Suppressor macrophage treated with lipopolysaccharide for 1 hour (primary cell): ENCODE measurements at places on chromosomes 5 and 9.
A peak's percentile ranks its signal among the peaks of the same experiment; 100 is the strongest.

GRCh38 chr5:40497573-40497972 is 182.1 kb upstream of the PTGER4 start:
- no peak for DNase-seq

DNA sequence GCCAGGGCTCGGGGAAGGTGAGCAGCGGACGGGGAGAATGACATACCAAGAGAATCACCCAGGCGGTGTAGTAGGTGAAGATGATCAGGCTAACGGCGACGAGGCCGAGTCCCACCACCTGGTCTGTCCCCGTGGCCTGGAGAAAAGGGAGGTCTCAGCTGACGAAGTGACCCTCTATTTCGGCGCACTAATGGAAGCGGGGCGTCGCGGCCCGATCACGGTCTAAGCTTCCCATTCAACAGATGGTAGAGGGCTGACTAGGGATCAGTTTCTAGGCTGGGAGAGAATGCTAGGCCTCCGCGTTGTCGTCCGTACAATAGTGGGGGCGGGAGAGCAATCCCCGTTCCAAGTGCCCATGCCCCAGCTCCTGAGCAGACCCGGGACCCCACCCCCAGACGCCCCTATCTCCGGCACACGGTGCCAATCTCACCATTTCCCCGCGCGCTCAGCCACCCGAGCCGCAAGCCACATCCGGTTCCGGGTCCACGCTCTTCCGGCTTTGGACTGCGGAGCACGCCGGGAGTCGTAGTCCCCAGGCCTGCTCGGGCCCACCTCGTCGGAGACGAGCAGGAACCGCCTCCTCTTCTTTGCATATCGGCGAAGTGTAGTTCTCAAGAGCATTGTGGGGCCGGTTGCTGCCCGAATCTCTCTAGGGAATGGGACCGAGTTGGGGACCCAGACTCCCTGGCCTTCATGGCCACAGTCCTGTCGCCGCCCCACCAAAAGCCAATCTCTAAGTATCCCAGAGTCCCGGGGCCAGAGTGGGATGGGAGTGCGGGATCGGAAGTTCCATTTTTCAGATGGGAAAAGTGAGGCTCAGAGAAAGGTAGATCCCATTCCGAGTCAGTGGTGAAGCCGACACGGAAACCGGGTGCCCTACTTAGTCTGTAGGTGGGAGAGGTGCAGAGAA is at the start of gene DPM2:
DPM2 (minus strand) TSS at position 467 of the 910 bp plus-strand sequence; CDS start at position 433, 34 bp downstream.
- DNase-seq, result peak; percentile 87

- no peak for DNase-seq
Observed at GRCh38 chr5:89981021-89981420, 428.5 kb downstream of the CETN3 start.

DNA sequence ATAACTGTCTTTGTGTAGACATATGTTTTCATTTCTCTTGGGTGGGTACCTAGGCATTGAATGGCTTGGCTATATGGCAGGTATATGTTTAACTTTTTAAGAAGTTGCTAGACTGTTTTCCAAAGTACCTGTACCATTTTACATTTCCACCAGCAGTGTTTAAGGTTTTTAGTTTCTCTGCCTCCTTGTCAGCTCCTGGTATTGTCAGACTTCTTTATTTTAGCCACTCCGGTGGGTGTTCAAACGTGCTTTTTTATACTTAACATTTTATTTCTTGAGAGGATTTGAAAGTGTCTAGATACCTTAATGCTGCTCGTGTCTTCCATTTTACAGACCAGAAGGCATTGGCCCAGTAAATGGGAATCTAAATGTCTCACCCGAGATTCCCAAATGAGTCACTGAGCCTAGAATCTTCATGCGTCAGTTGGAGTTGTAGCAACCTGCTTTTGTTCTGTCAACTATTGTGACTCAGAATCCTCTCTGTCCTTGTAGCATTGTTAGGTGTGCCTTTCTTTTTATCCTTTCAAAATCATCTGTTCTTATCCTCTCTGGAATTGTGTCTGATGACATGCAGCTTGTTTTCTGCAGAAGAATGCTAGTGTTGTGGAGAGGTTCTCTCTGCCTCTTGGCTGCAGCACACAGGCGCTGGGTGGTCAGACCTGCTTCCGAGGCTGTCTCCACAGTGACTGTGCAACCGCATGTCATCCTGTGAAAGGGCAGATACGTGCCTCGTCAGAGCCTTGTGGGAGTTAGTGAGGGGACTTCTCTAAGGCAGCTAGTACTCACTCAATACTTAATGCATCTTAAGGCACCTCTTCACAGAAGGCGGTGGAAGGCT is 291.8 kb downstream of the AOPEP start:
- DNase-seq, result peak; percentile 44

- no peak for DNase-seq
Observed at GRCh38 chr5:3329427-3329826, 266.2 kb upstream of the IRX1 start.

DNA sequence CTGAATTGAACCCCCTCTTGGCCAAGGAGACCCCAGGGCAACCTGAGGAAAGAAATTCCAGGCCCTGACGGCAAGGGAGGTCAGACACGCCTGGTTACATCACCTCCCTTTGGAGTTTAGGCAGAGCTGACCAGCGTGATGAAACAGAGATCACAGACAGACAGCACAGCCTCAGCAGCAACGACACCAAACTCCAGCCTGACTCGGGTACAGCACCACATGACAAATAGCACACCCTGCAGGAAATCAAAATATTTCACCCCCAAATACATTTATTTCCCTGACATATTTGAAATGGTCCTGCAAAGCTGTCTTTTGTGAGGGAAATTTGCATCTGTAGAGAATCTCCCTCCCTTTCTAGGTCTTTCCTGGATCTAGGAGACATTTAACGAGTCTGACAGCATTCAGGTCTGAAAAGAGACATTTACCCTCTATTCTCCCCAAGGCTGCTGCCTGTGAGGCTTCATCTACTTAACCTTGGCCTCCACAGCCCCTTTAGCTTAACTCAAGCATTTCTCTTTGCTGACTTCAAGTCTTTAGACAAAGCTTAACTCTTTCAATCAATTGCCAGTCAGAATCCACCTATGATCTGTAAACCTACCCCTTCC is 2.6 kb downstream of the QSOX2 start:
- DNase-seq, result no peak

DNA sequence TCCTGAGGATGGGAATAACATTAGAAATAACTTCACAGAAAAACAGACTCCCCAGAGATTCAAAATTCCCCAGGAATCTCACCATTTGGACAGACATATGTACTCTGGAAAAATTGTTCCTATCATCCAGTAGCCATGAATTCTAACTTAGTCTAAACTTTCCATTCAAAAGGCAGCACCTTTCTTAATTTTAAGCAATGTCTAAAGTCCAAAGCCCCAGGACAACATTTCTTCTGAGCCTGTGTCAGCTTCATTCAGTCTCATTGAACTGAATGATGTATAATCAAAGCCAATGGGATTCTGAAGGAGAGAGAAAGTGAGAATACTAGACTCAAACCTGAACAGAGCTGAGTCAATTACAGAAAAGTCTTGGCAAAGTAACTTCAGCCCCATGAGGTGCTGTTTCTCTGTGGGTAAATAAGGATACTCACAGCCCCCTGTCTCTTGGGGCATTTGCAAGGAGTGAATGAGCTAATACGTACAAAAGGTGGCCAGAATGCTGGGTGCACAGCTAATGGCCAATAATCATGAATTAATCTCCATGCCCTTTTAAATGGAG is 140.6 kb downstream of the SEMA5A start:
- no peak for DNase-seq

DNA sequence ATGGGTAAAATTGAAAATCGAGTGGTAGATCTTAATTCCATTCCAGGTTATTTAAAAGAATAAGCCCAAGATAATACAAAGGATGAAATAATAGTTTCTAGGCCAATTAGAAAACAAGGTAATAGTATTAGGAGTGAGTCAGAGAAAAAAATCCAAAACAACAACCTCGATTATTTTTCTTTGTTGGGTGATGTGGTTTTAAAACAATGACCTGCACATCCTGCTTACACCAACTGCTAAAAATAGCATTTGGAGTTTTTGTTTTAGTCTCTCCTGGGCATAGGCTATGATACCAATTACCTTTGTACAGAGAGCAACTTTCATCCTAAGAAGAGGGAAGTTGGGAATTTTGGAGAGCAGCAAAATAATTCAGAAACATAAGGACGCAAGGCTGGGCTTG is 101.7 kb upstream of the MYO10 start:
- no peak for DNase-seq

- DNase-seq, result no peak
Observed at GRCh38 chr5:173041881-173042762, 14.0 kb upstream of the CREBRF start.

GRCh38 chr9:126117158-126117425 is 209.5 kb upstream of the MVB12B start:
- no peak for DNase-seq

DNA sequence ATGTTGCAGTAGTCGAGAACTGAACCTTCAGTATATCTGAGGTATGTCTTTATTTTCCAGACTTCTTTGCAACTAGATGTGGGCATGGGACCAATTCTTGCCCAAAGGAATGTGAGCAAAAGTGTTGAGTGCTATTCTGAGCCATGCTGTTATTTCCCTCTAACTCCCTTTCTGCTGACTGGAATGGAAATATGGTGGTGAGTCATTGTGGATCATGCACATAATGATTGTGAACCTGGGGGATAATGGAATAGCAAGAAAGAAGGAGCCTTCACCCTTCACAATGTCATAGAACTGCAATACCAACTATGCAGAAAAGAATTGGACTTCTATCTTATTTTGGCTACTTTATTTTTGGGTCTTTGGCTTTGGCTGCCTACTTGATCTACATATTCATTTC is 10.3 kb upstream of the DOCK2 start:
- peak; percentile 56 for DNase-seq

DNA sequence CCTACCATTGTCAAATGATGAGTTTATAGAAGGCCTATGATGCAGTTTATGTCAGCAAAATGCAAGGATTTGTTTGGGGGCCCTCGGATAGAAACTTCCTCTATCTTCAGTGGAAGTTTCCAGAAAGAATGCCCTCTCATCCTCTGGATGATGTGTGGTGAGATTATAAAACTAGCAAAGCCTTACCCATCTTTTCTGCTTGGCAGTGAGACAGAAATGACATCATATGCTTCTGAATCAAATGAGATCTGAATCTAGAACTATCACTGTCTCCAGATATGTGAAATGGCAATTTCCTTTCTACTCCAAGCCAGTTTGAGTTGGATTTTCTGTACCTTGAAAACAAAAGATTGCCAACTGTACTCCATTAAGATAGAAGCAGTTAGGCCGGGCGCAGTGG is 60.4 kb upstream of the CKMT2 start:
- no peak for DNase-seq

GRCh38 chr9:15079989-15080388 is 169.8 kb upstream of the FREM1 start:
- no peak for DNase-seq

DNA sequence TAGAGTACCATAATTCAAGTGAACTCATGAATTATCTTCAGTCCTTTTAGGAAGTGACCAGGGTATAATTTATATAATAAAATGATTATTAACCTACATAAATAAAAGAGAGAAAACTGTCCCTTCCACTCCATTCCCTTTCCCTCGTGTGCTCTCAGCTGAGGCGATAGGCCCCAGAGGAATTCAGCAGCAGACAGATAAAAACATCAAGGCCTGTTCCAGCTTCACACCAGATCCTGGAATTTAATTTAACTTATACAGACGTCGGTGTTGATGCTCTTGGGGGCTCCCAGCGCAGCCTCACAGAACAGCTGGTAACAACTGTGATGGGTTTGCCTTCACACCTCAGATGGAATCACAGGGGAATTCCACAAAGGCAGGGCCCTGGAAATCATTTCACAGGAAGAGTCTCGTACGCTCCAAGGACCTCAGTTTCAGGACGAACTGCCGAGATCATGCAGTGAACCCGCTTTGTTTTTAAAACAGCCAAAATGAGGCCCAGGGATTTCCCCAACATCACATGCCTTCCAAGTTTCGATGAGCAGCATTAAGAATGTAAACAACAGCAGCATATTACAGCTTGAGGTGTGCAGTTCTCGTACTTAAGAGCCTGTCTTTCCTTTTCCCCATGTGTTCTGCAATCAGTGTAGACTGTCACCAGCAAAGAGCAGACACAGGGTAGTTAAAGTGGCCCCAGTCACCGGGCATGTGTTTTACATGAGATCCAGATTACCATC is 73.6 kb upstream of the ALDH1B1 start:
- DNase-seq, result no peak

GRCh38 chr9:16178294-16178693 is 625.5 kb downstream of the CCDC171 start:
- DNase-seq, result no peak

DNA sequence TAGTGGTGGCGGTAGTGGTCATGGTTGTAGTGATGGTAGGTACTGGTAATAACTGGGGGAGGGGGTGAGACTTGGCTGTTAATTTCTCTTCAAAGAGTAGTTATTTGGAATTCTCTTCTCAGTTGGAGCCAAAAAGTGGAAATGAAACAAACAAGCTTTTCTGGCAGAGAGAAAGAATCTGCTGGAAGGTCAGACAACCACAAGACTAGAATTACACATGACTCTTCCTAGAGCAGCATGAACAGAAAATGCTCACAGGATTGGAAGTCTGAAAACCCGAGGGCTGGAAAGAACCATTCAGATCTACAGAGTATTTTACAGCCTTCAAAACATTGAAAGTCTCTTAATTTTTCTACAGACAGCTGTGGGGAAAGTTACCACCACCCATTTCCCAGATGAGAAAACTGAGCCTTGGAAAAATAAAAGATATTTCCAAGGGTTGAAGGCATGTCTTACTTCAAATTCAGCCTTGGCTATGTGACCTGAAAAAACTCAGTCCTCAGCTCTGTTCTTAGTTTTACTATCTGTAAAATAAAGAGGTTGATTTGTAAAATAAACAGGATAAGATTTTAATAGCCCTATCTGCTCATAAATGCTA is 42.9 kb upstream of the TRIM32 start:
- no peak for DNase-seq

GRCh38 chr9:3969590-3970260 is 330.1 kb downstream of the GLIS3 start:
- no peak for DNase-seq

- DNase-seq, result no peak
Observed at GRCh38 chr9:120854596-120855327, 12.0 kb upstream of the PSMD5 start.

- no peak for DNase-seq
Observed at GRCh38 chr9:99663297-99663696, 158.4 kb upstream of the NR4A3 start.

GRCh38 chr9:137984005-137984404 is 106.4 kb downstream of the CACNA1B start:
- DNase-seq, result no peak

- no peak for DNase-seq
Observed at GRCh38 chr5:67139030-67139429, 57.6 kb downstream of the CD180 start.

DNA sequence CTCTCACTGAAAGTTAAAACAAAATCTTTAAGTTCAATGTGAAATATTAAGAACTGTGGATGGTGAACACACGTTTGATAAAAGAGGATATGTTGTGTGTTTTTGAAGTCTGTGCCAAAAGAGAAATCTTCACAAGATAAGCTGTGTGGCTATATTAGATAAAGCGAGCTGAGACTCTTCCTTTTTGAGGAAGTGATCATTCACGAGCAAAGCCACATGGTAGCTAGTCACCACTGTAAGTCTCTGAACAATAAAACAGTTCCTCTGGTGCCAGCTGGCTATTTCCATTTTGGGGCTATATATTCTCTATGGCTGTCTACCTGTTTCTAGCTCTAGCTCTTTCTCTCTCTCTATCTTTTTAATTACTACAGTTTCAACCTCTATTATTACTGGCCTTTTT is 1849.2 kb upstream of the C9orf72 start:
- no peak for DNase-seq
